Lower lobe of right lung (tissue), 2 donors: ENCODE measurements at places on chromosomes 6 and 20.

- no peak for DNase-seq
Observed at GRCh38 chr6:131640100-131640499, 3.0 kb downstream of the ENPP3 start.

DNA sequence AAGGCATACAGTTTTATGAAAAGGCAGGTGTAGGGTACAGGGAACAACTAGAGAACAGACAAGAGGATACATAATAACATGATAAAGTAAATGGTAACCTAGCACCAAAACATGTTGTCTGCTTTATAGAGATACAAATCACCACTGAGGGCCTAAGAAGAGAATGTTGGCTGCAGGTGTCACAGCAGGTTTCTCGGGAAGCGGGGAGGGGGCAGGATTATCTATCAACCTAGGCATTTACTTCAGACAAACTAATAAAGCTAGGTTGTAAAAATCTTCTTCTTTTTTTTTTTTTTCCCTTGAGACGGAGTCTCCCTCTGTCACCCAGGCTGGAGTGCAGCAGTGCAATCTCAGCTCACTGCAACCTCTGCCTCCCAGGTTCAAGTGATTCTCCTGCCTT is 22.7 kb downstream of the PIM1 start:
- no peak for DNase-seq

DNA sequence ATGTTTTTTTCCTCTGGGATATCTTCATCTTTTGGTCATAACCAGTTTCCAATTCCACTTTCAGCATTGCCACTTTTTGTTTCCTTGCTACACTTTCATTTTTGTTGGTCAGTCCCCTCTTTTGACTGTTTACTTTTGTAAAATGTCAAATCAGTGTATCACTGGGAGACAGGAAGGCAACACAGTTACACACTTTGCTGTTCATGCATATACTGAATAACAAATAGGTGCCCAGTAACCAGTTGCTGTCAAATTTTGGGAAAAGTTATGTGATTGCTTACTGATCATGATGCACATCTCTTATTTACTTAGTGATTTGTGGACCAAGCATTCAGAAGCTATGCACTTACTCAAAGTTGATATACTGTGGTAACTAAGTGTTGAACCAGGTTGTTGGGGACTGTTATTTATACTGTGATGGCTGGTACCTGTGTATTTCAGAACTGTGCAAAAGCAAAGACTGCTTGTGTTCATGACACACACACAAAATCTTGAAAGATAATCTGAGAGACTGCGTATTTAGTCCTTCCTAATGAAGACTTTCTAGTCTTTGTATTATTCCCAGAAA is 41.0 kb downstream of the ZNF292 start:
- no peak for DNase-seq

GRCh38 chr6:129635396-129636130 is 74.4 kb downstream of the ARHGAP18 start:
- no peak for DNase-seq

DNA sequence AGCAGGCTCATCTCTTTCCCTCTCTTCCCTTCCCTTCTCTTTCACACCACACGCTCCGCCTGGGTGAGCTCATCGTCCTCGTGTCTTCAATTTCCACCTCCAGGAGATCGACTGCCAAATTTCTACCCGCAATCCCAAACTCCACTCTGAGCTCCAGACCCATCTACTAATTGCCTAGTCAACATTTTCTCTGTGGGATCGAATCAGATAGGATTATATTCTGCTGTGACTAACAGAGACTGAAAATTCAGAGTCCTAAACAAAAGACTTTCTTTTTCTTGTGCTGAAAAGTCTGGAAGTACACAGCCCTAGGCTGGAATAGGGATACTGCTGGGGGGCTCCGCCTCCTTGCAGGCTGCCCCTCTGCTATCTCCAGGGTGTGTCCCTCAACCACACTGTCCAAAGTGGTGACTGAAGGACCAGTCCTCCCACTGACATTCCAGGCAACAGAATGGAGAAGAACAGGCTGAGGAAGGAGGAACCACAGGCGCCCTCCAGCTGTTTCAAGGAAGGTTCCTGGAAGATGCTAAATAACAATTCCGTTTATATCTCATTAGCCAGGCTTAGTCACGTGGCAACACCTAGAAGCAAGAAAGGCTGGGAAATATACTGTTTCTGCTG is 5.0 kb upstream of the HSPA12B start:
- no peak for DNase-seq

DNA sequence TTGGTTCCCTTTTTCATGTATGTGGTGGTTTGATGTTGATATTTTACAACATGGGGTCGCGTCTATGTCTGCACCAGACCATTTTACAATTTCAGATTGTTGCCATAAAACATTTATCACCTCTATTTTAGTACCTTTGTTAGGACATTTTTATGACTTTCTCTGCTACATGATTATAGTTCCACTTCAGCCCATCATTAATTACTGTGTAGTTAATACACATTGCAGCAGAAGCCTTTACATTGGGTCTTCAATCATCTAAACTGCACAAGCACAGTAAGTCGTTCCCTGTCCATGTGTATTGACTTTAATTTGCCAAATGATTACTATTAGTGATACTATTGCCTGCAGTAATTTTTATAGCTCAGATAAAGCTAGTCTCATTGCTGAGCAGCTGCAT is 15.7 kb upstream of the TMEM217 start:
- no peak for DNase-seq

GRCh38 chr6:161100072-161100471 is 108.5 kb downstream of the MAP3K4 start:
- no peak for DNase-seq

GRCh38 chr20:14992153-14992552 is 654.7 kb upstream of the FLRT3 start:
- DNase-seq: no peak

GRCh38 chr6:123810214-123810613 is 6.5 kb downstream of the NKAIN2 start:
- no peak for DNase-seq

- DNase-seq: no peak
Observed at GRCh38 chr6:45472382-45472781, 94.6 kb upstream of the SUPT3H start.

DNA sequence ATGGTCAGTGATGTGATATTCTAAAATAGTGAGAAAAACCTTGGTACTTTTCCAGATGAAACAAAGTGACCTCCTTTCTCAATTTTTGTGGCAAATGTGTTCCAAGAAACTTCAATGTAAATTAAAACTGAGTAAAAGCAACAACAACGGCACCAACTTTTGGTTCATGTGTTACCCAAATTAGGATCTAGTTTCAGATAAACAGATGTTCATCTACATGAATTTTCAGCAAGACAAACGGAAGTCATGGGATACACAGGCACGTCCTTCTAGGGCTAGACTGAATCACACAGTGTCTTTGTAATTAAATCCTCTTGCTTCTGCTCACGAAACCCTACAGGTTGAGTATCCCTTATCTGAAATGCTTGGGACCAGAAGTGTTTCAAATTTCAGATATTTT is 915.2 kb downstream of the TFAP2A start:
- DNase-seq: no peak

DNA sequence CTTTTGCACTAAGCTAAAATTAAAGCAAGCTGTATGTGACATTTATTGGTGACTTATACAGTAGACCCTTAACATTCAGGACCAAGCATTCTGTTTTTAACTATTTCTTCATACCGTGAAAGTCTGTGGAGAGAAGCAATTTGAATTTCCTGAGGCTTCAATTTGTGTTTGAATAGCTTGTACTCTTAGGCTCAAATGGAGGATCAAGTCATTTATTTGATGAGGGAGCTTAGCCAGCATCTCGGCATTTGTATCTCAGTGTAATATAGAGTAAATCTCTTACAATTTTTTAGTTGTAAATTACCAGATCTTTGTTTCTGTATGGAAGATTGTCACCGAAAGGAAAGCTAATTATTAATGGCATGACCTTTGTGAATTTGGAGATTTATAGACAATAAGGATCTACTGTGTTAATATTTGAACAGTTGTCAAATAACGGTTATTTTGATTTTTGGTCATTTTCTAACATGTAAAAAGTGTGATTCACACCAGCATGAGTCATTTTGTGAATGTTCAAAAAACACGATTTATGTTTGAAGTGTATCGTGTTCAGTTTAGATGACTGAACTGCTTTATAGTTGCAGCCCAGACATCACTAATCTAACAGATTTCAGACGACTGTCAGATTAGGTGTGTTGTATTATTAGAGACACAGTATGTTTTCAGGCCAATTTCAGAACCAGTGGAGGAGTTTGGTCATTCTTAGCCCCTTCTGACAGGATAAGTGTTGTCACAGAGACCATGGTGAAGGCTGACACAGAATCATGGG is 332.9 kb downstream of the CDKAL1 start:
- no peak for DNase-seq

DNA sequence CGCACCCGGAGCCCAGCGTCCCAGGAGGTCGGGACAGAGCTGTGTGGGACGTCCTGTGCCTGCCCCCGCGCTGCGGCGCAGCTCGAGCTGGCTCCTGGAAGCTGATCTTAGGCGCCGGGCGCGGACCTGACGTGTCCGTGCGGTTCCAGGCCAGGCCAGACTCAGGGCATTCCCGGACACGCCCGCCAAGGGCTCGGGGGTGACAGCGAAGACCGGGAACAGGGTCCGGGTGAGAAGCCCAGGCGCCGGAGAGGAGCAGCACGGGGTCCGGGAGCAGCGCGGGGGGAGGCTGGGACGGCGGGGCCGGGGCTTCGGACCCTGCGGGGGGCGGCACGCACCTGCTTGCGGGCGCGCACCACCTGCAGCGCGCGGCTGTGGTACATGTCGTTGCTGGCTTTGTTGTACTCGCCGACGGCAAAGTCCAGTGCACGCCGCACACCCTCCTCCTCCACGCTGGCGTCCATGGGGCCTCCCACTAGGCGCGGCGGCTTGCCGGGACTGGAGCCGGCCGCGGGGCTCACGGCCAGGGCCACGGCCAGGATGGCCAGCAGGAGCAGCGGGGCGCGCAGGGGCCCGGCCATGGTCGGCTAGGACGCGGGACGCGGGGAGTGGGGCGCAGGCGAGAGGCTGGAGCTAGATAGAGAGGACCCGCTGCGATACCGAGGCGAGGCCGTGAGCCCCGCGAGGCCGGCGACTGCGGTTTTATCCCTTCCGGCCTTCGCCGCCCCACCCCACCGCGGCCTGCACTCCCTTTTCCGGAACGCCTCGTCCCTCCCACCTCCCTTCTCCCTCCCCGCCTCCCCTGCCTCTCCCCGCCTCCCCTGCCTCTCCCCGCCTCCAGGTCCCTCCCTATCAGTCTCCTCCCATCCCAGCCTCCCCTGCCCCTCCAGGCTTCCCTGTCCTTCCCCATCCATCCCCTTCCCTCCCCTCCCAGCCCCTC is at the start of gene CST3:
Gene CST3 (minus strand): TSS at position 674 of the 940 bp plus-strand sequence. CDS start 93 bp downstream, at position 581.
- DNase-seq: peak; percentile 94

DNA sequence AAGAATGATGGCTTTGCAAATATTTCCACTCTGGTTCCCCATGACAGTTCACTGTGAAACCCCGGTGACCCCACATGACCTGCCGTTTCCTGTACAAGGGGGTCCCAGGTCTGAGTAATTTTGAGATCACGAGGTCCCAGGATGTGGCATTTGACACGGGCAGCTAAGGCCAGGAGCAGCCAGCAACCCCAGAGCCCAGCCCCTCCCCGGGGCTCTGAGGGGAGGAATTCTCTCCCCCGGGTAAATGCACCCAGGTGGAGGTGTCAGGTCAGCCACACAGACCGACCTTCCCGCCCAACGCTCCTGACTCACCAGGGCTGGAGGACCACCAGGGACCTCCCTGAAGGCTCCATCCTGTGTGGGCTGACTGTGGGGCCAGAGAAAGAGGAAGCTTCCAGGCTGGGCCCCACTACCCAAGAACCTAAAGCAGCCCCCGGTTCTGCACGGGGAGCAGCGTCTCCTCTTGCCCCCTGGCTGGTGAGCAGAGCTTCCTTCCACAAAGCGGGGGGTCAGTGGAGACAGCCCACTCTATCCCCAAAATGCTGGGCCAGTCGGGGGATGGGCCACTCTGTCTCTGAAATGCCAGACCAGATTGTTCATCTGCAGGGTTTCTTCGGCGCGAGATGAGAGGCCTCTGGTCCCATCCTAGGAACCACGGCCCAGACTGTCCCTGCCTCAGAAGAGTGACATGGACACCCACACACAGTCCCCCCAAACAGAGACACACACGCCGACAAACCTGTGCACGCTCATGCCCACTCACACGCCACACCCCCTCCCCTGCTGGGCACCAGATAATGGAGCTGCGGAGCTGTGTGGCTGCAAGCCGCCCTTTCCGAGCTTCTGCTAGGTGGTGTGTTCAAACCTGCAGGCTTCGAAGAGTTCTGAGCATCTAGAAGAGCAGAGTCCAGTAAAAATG is 23.4 kb upstream of the SLCO4A1 start:
- no peak for DNase-seq

DNA sequence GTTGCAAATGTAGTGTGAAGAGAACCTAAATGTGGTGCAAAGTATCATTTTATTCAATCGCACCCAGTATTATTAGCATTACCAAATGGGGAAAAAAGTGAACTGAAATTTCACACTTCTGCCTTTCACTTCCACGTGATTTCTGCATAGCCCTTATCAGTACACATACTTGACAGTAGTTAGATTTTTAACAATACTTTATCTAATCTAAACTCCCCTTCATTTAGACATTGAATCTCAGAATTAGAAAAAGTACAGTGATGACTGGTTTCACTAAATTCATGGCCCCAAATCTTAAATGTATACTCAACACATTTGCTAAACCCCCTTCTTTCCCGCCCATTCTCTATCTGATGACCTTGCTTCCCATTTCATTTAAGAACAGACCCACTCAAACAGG is 14.3 kb downstream of the STX7 start:
- no peak for DNase-seq

DNA sequence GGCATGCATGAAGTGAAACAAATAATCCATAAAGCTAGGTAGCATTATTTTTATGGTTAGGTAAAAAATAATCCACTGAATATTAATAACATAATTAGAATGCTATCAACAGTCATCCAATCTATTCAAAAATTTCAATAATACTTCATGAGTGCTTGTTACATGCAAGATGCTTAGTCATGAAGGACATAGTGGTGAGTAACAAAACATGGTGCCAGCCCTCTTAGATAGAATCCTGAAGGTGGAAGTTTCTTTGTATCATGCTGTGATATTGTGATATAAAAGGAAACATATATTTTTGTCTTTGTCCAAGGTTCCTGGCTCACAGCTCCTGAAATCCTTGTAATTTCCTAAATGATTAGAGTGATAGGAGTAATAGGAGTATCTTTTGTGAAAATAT is 14.9 kb downstream of the RCAN2 start:
- no peak for DNase-seq

DNA sequence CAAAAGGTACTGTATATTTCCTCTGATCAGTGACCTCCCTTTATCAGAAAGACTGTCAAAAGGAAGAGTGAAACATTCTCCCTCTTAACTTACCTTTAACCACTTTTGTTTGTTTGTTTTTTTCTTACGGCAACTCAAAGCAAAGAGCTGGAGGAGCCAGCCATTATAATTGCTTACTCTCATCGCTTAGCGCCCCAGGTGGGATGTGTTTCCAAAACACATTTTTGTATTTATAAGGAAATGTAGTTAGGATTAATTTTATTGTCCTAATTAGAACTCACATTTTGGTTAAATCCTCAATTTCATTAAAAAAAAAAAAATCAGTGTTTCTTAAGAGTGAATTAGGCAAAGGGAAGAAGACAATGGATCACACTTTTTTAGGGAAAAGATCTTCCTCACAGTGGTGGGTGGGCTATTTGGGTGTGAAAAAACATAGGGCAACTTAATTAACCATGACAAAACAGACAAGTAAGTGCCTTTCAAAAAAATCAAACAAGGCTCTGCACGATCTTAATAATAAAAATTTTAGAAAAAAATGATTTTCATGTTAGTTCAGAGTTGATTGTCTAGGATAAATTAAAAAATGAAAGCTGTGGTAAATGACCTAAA is 1.2 kb upstream of the PHACTR2 start:
- DNase-seq: no peak

GRCh38 chr20:50726955-50727791 is 4.2 kb upstream of the PARD6B start:
- no peak for DNase-seq

- no peak for DNase-seq
Observed at GRCh38 chr6:52610011-52610410, 33.2 kb upstream of the TRAM2 start.
